Stromal cell of bone marrow (primary cell): ENCODE measurements at places on chromosomes 11 and 22.

DNA sequence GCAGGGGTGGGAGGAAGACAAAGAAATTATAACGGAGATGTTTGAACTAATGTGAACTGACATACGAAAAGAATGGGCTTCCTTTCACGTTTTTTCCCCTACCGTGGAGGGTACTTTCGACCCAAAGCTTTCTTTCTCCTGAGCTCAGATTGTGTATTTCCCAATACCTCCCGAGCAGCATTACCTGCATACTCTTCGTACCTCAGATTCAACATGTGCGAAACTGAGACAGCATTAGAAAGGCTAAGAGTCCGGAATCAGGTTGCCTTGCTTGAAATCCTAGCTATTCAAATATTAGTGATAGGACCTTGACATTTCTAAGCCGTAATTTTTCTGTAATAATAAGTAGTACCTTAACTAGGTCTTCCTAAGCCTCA is 778 bp upstream of the PAK1 start:
- no peak for DNase-seq

- peak; percentile 53 for DNase-seq
Measured at GRCh38 chr11:77322506-77322905, 21.0 kb upstream of the GDPD4 start.

GRCh38 chr11:134541355-134541754 is 129.3 kb upstream of the B3GAT1 start:
- no peak for DNase-seq

GRCh38 chr11:117094776-117095175 is 3.5 kb downstream of the SIK3 start:
- no peak for DNase-seq

DNA sequence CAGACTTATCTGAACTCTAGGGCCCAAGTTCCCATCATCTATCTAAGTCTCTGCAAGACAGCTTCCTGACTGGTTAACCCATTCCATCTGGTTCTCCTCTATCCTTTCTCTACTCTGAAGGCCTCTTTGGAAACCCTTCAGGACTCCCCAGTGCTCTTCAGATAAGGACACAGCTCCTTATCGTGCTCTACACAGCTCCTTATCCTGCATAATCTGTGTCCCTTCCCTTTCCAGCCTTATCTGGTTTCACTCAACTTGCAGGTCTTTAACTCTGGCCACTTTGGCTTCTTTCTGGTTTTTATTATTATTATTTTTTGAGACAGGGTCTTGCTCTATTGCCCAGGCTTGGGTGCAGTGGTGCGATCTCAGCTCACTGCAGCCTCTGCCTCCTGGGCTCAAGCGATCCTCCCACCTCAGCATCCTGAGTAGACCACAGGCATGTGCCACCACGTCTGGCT is 10.6 kb downstream of the ENDOD1 start:
- no peak for DNase-seq

- DNase-seq, result no peak
Measured at GRCh38 chr11:7696424-7696823, 9.9 kb downstream of the OVCH2 start.

- no peak for DNase-seq
Measured at GRCh38 chr11:45869551-45869950, 15.9 kb upstream of the MAPK8IP1 start.

DNA sequence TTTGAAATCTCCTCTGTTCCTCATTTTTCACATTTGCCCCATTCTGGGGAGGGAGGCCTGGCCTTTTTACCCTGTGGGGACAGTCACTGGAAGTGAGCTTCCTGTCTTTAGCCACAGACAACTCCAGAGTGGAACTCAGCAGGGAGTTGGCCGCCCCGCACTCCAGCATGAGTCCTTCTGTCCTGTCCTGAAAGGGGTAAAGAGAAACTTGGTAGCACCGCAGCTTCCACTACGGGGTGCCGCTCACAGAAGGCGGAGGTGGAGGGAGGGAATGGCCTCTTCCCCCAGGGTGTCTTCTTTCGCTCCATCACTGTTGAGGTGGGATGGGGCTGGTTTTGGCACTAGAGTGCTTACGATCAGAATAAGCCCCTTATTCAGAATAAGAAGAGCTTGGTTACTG is 132.2 kb downstream of the ST3GAL4 start:
- no peak for DNase-seq

DNA sequence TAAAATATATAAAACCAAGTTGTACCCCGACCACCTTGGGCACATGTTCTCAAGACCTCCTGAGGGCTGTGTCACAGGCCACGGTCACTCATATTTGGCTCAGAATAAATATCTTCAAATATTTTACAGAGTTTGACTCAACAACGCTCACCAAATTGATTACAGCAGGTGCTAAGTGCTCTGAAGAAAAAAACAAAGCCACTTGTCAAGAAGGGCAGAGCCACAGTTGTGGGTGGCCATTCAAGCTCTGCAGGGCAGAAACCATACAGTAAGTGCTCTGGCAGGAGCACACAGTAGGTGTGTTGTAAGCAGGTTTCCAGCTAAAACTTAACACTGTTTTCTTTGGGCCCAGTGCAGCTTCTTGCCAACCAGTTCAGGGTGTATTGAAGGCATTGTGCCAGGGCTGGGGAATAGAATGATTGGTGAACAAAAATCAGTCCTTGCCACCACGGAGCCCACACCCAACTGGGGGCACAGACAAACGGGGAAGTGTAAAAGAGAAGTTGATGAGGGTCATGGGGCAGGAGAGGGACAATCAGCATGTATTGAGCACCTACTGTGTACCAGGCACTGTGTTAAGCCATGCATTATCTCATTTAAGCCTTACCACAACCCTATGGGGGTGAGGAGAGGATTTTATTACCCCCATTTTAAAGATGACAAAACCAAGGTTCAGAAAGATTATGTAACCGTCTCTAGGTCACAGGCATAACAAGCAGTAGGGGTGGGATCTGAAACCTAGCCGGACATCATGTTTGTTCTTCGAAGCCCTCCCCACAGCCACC is 18.2 kb downstream of the ARRB1 start:
- no peak for DNase-seq

DNA sequence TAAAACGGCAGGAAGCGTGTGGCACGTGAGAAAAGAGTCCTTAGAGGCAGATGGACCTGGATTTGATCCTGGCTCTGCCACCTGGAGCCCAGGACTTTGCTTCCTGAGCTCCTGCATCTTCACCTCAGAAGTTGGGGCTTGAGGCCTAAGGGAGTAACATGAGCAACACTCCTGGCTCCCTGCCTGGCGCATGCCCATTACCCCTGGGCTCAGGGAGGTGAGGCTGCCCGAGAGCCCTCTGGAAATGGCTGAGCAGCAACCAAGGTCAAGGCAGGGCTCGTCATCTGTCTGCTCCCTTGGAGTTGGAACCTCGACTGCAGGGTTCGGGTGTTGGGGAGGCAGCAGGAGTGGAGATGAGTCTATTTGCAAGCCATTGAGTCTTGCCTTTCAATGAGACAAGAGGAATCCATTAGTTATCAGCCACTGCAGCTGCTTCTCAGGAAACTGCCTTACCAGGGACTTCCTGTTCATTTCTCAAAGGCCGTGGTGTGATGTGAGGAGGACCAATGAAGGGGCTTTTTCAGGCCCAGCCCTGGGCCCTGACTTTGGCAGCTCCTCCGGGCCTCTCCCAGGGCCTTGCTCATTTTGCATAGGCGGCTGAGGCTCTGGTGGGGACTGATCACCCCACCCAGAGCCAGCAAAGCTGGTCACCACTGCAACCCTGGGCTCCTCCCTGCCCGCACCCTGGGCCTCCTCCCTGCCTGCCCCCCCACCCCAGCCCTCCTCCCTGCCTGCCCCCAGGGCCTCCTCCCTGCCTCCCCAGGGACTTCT is 6.4 kb downstream of the FADS2 start:
- DNase-seq, result no peak
